ENCODE measurements at places on chromosomes 7 and 10.

- DNase-seq = no peak
Measured at GRCh38 chr10:132187430-132188138, 836 bp downstream of the DPYSL4 start.

- DNase-seq = no peak
Measured at GRCh38 chr7:134473861-134474291, 15.0 kb upstream of the AKR1B1 start.

DNA sequence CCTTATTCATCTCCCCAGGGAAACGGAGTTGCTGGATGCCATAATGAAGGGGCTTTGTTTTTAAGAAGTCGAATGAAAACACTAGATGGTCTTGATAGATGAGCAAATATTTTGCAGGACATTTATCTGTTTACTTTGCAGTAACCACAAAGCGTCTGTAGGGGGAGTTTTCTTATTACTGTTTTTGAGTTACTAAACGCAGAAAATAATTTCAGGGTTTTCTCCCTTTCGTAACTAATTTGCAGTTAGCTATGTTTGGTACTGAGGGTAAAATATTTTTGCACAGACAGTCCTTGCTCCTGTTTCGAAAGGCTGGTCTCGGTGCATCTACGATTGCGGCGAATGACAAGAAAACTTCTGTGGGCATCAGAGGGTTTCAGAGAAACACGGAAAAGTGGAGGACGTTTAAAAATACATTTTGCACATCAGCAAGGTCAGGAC, 505.6 kb upstream of the MKI67 start:
- DNase-seq = no peak

- DNase-seq = no peak
Measured at GRCh38 chr7:157434701-157435100, 97.9 kb downstream of the DNAJB6 start.

DNA sequence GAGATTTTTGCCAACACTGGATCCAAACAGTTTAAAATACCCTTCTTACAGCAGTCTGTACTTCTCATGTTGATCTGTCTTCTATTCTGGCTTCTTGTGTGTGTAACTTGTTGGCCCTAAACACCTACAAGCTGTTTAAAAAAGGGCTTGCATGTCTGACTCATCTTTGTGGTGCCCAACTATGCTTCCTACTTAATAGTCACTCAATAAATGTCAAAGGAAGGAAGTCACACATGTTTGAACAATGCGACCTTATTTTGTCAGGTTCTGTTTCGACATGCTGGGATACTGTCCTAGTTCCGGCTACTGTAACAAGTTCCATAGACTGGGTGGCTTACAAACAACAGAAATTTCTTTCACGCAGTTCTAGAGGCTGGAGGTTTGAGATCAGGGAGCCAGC, 9.4 kb upstream of the GRK5 start:
- DNase-seq = no peak

GRCh38 chr7:158165711-158166110, 421.9 kb downstream of the PTPRN2 start:
- no peak for DNase-seq

DNA sequence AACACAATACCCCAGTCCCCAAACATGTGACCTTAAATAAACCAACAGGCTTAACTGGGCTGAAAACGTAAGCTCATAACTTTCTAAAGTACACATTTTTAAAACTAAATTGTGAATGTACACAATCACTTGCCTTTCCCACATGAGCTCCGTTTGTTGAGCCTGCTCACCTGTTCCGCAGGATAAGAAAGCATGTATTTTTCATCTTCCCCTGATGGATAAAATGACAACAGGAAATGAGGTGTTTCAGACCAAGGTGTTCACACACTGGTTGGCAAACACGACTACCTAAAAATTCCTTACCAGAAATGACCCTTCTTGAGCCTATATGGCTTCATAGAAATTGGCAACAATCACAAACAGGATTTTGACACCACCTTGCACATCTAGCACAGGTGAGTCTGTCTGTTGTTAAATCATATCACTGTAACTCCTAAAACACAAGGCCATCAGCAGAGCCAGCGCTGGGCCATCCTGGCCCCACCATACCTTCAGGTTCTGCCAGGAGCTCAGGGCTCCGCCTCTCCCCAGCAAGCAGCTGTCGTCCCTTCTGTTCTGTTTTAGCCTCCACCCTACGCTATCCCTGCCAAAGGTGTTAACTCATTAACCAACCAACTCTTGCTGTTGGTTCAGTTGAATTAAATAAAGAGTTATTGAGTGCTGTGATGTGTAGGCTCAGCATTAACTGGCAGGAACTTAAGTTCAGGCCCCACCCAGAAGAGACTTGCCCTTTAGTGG, 73.6 kb upstream of the RNF32 start:
- no peak for DNase-seq

DNA sequence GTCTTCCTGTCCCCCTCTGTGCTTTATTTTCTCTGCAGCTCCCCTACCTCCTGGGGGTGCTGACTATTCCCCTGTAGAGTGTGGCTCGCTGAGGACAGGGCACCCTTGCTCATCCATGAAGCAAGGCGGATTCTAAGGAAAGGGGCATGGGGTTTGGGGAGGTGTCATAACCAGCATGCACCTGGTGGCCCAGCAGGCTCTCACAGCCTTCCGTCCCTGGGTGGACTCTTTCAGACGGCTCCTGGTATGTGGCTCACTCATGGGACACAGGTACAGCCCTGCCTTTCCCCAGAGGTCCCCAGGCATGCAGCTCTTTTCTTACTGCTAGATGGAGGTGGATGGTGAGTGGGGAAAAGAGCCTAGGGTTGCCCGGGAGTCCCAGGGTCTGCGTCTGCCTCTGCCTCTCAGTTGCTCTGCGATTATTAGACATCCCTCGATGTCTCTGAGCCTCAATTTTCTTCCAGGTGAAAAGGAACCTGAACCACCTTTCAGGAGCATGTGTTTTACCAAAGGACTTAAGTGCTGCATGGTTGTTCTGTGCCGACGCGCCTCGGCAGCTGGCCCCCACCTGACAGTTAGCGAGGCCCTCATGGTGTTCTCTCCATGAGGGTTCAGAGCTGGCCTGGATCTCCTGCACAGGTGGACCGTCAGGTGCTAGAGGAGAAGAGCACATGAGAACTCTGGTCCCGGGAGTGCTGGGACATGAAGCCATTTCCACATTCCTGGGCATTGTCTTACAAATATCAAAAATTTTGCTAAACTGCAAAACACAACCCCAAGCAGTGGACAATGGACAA, 172.5 kb upstream of the SHH start:
- no peak for DNase-seq

DNA sequence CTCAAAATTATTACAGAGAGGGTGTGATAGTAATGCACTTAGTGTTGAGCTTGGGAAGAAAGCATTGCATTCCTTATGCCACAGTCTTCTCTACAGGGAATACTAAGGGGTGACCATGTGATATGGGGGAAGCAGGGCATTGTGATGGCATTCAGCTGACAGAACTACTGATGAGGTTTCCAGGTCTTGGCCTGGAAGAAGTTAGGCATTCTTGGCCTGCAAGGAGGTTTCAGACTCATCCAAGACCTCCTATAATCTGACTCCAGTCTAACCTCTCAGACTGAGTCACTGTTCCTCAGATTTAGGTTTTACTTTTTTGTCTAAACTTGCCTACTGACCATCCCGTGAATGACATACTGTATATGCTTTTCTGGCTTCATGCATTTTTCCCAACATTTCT, 7.9 kb downstream of the STMP1 start:
- DNase-seq = no peak

DNA sequence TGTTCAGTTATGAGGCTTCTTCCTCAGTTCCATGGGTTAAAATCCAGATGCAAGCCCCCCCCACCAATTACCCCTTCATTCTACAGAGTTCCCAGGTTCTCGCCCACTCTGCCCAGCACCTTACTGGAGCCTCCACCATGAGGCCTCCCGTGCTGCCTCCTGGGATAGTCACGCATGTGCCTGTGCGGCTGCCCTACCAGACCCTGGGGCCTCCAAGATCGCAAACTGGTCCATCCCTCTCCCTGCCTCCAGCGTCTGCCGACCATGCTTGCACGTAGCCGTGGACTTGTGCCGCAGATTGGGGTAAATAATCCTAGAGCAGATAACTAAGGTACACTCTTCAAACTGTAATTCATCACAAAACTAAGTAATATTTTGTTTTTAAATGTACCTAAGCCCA, 611.2 kb downstream of the PTPRN2 start:
- DNase-seq = no peak

- peak; percentile 42 for DNase-seq
Measured at GRCh38 chr10:132836832-132837540, 51.0 kb upstream of the NKX6-2 start.

DNA sequence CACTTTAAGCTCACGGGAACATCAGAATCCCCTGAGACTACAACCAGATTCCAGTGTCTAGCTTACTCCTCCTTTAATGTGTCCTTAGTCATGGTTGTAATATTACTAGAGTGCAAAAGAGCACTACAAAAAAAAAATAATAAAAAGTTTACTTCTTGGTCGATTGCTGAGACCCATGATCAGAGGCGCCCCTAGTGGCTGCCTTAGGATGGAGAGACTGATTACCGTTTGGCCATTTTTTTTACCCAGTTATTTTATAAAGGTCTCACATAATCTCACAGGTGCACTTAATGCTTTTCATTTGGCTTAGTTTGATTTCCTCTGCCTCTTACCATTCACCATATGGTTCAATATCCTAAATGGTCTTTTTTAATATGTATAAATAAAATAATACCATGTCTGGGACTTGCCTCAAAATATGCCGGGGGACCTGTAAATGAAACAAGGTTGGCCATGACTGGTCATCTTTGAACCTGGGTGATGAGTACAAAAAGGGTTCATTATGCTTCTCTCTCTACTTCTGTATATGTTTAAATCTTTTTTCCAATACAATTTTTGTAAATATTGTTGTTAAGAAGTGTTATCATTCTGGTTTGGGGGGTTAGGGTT, 331.5 kb upstream of the NFE2L3 start:
- no peak for DNase-seq

DNA sequence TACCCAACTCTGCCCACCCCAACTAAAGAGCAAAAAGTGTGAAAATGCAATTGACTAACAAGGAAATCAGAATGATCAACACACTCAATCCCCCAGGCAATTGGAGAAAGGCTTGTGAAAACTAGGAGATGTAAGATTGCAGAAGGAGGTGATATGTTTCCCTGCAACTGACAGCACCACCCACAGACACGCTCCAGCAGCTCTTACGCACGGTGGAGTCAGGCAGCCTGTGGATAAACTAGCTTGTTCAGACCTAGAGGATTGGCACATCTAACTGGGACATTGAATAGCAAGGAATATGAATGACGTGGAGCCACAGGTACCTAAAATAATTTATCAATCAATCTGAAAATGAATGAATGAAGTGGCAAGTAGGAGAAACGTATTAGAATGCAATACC, 125.7 kb upstream of the MYO3A start:
- no peak for DNase-seq

GRCh38 chr7:44211126-44211675, 10.4 kb downstream of the YKT6 start:
- DNase-seq = peak; percentile 3

DNA sequence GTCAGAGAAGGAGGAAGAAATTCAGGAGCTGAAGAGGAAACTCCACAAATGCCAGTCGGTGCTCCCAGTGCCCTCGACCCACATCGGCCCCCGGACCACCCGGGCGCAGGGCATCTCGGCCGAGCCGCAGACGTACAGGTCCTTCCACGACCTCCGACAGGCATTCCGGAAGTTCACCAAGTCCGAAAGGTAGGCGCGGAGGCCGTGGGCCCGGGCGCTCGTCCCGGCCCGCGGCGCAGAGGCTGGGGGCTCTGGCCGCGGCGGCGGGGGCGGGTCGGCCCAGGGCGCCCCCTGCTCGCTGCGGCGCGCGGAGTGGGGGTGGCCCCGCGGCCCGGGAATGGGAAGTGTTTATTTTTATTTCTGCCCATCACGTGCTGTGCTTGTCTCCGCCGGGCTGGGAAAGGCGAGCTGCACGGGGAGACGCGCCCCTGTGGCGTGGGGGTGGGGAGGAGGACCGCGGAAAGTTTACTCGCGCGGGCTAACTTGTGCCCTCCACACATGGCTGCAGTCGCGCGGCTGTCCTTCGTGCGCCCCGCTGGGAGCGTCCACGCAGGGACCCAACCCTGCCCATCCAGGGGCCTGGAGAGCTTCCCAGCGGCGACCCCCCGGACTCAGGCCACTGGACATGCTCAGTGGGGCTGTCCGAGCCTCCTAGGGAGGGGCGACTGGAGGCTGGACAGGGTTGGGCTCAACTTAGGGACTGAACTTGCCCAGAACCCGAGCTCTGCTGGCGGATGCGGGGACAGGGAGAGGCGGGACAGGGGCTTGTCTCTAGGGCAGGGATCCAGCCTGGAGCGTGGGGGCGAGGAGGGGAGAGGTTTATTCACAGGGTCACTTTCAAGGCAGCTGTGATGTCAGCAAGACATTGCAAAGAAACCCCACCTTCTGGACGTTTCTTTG, 82.6 kb upstream of the PRKG1 start:
- DNase-seq = no peak

DNA sequence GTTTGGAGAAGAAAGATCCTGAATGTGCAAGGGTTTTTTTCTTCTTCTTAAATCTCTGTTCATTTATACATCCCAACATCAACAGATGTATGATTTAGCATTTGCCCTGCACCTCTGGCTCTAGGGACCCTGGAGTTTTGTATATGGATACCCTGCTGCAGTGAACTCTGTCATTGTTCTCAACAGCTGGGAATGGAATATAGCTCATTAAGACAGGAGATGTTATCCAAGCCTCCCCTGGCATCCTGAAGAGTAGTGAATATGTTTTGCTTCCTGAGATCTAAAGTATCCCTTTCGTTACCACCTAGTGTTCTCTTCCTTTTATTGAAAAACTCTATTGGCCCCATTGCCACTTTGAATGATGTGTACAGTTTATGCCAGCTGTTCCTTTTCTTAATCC, 275.9 kb downstream of the EXOC4 start:
- no peak for DNase-seq

DNA sequence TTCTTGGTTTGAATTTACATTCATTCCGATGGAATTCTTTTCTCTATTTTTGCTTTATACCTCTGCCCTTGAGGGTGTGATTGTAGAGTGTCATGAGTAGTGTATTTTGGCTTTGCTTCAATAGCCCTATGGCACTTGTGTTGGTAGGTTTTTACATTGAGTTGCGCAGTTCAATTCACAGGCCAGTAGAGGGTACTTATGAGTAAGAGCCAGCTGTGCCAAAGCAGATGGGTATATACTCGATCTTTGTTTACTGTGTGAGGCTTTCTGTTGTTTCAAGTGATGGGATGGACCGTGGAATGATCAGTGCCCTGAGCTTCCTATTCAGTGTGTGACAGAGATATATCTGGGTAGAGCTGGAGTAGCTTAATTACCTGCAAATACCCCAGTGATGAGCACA, 4.3 kb upstream of the AKR1C3 start:
- no peak for DNase-seq

- DNase-seq = no peak
Measured at GRCh38 chr7:2098056-2098455, 134.7 kb downstream of the MAD1L1 start.

DNA sequence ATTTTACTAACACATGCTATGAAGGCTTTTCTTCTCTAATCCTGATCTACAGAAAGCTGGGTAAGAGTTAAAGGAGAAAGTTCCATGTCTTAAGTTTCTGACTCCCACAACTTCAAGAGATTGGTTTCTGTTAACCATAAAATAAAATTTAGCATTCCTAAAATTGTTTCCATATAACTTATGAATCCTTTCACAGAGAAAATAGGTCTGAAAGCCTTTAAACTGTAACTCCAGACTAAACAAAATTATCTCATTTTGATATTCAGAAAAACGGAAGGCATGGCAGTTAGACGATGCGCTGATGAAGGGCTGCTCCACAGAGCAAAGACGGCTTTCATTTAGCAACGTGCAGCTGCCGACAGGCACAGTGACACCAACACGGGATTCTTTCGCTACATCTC, 133.3 kb downstream of the SLC25A13 start:
- DNase-seq = no peak

- no peak for DNase-seq
Measured at GRCh38 chr10:28566458-28567015, 33.6 kb downstream of the WAC start.

All from activated CD8-positive, alpha-beta memory T cell treated with anti-CD3 and anti-CD28 coated beads, Interleukin-2, amount 50 U/mL, for 4 hours (primary cell).